Bronchial epithelial cell (primary cell): ENCODE measurements at places on chromosomes 1 and 21. TPM values are rescaled to one million over a fixed set of nuclear protein-coding genes. Genes with fewer than 3 reads are reported as not detected.

GRCh38 chr1:158075078-158075477, 81.6 kb downstream of the KIRREL1 start:
- DNase-seq = no peak

DNA sequence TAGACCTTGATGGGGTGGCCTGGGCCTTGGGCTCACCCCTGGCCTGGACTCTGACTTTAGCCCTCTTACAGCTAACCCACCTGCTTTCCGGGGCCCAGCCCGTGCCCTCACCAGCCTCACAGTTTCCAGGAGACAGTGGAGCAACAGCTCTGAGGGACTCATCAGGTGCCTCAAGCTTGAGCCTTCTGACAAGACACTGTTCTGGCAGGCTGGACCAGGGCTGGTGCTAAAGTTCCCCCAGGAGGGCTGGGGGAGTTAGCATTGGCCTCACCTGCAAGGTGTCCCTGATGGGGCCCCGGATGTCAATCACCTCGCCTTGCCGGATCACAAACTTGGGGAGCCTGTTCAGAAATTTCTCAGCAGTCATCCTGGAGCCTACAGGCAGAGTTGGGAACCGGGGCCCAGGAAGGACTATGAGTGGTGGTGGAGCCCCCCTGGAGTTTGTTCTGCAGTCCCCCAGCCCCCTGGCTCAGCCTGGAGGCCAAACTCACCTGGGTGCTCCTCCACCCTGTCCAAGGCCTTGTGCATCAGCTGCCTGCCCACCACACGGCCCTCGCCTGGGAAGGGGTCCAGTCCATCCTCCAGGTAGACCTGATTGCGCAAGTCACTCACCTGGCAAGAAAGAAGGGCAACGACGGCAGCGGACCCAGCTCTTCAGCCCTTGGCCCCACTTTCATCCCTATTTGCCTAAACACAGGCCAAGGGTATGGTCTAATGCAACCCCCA, 4.1 kb downstream of the SH3BGRL3 start:
- no peak for DNase-seq

- no peak for DNase-seq
These were observed 39.4 kb upstream of the VTCN1 start for GRCh38 chr1:117250061-117250606.

- DNase-seq = no peak
These were observed 98.6 kb downstream of the NAV1 start for GRCh38 chr1:201637282-201638079.

DNA sequence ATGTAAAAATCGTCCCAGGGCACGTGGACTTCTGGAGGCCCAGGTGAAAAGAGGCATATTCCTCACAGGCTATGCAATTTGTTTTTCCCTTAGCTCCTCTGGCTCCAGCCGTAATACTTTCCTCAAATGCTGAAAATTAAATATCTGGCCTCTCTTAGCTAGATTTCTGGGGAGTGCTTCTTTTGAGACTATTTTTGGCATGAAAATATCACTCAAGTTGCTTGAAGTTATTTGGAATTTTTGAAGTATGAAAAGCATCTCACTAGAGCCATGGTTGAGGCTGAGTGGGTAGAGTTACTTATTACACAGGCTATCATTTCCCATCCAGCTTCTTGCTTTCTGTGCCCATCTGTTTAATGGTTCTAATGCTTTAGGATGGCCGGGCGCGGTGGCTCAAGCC, 59.7 kb downstream of the MYOM3 start:
- no peak for DNase-seq

Gene DNAI4
- 1.3 and 4.6 TPM in 2 replicates for total RNA-seq

Gene KIF14
- 0.51 and 0.79 TPM in 2 replicates for total RNA-seq

DNA sequence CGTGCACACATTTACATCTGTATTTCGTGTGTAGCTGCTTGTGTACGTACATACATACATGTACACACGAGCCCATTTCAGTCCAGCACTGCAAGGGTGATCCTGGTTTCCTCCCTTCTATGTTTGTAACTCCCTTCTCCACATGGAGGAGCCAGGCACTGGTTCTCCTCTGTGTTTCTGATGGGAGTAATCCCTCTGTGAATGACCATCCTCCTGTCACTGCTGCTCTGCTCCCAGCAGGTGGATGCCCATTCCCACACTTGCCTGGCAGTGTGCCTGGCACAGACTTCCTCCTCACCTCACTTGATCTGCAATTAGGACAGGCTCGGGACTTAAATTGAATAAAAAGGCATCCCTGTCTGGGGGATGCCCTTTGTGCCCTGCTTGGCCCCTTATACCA, 37.1 kb downstream of the TRAPPC10 start:
- no peak for DNase-seq

- DNase-seq = peak; percentile 62
These were observed 57.6 kb downstream of the OPTC start for GRCh38 chr1:203551550-203551949.

- no peak for DNase-seq
These were observed 269.4 kb downstream of the HHIPL2 start for GRCh38 chr1:222278501-222278900.

Gene PRAMEF27
- not detected in 2 replicates for total RNA-seq

Gene OR2T11
- total RNA-seq = not detected in 2 replicates

DNA sequence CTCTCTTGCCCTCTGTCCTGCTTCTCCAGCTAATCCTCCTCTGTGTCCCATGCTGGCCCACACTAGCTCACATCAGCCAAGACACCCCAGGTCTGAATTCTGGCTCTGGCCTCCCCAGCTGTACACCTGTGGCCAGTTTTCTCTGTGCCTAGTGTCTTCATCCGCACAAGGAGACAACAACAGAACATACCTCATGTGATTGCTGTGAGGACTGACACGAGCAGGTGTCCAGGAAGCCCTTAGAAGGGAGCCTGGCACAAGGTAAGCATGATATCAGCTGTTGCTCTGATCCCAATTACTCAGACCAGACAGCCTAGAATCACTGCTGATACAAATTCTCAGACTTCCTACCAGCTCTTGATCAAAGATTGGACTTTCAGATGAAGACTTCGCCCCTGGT, 71.2 kb upstream of the GJB5 start:
- no peak for DNase-seq

- DNase-seq = no peak
These were observed 38.9 kb upstream of the PRRC2C start for GRCh38 chr1:171446386-171446785.

Gene FMOD
- 0.26 TPM in 1 of 2 replicates, not detected in the other for total RNA-seq

DNA sequence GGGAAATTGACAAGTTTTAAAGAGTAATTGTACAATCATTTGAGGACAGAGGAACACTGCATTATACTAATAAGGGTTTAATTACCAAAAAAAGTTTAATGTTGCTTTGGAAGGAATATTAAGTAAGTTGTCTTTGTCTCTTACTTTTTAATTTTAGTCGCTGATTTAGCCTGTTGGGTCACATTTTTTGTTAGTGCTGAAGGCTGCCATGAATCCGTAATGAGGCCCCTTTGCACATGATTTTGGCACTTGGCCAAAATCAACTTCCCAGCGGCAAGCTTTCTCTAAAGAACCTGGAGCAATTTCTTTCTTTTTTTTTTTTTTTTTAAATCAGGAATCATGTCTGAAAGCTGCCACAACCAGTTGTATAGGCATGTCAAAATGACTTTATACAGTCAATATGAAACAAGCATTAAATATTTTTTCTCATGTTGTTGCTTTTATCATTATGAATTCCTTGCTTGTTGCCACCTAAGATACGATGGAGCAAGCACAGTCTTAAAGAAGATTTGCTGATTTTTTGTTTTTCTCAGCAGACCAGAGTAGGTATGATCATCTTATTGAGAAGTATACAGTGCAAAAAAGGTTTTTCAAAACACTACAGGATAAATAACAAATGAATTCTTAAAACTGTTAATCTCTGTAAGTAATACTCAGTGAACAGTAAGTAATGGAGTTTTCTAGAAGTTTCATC, 690.4 kb downstream of the USP25 start:
- peak; percentile 67 for DNase-seq

DNA sequence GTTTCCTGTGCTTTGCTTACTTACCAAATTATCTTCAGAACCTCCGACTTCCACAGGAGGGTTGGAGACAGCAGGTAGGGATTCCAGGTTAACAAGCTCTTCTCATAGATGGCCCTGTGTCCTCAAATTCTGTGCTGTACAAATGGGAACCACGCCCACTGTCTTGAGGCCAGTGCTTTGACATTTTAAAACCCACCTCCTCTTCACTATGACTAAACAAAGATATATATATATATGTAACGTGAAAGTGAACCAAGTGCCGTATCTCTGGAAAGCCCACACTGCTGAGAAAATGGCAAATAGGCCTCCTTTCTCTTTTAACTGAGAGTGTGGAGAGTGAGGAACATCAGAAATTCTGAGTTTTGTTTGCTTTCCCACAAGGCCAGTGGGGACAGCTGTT, 99.6 kb downstream of the ZBTB18 start:
- no peak for DNase-seq

Gene COL16A1
- total RNA-seq = 87.7 and 121 TPM in 2 replicates

DNA sequence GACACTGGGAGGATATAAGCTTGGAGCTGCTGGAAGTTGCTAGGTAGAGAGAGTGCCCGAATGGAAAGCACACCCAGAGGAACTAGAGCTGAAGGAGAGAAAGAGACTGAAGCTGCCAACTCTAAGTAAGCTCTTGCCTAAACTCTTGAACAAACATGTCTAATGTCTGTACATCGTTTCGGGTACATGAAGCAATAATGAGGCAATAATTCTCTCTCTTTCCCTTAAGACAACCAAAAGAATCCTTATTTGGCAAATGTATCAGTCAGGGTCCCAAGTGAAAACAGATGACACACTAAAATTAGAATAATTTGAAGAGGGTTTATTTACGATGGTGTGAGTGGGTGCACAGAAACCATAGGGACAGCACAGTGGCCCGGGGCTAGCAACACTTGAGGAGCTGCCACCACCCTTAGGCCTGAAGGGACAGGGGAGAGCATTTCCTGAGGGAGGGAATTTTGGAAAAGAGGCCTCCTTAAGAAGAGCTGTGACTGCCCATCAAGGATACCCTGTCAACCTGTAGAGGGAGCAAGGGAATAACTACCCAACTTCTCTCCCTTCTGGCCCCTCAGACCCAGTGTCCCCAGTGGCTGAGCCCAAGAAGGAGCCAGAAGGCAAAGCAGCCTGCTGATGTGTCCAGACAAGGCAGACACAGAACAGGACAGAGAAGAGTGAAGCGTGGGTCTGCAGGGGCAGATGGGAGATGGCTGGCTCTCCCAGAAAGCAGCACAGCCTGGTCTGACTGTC, 36.1 kb upstream of the KHDRBS1 start:
- peak; percentile 44 for DNase-seq

Gene TENT5C
- 0.53 and 1.2 TPM in 2 replicates for total RNA-seq

GRCh38 chr1:18354612-18355011, 126.1 kb upstream of the KLHDC7A start:
- no peak for DNase-seq

GRCh38 chr1:185674201-185674600, 60.0 kb upstream of the HMCN1 start:
- DNase-seq = no peak

Gene FCRL5
- total RNA-seq = not detected in 2 replicates

Gene CD34
- 0.13 TPM in 1 of 2 replicates, not detected in the other for total RNA-seq

Gene C1QA
- not detected in 2 replicates for total RNA-seq

GRCh38 chr1:12620931-12621330, 2.9 kb upstream of the DHRS3 start:
- no peak for DNase-seq

GRCh38 chr1:241464985-241465384, 54.6 kb downstream of the FH start:
- no peak for DNase-seq

Gene NPL
- 2.4 and 18.8 TPM in 2 replicates for total RNA-seq

Gene SERPINC1
- total RNA-seq = not detected in 2 replicates

DNA sequence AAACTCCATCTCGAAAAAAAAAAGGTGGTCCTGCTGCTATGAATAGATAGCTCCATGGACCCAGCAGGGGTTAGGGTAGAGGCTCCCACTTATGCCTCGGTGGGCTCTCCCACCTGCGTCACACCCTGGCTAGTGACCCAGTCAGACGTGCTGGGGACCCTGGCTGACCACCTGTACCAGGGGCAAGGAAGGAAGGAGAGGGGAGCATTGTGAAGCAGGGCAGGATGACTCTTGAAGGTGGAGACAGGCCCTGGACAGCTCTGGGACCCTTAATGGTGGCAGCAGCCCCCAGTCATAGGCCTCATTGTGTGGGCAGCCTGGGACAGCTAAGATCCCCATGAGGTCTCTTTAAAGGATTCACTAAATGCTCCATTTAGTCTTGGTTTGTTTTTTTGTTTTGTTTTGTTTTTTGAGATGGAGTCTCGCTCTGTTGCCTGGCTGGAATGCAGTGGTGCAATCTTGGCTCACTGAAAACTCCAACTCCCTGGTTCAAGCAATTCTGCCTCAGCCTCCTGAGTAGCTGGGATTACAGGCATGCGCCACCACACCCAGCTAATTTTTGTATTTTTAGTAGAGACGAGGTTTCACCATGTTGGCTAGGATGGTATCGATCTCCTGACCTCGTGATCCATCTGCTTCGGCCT, 10.4 kb upstream of the SNAPIN start:
- no peak for DNase-seq

DNA sequence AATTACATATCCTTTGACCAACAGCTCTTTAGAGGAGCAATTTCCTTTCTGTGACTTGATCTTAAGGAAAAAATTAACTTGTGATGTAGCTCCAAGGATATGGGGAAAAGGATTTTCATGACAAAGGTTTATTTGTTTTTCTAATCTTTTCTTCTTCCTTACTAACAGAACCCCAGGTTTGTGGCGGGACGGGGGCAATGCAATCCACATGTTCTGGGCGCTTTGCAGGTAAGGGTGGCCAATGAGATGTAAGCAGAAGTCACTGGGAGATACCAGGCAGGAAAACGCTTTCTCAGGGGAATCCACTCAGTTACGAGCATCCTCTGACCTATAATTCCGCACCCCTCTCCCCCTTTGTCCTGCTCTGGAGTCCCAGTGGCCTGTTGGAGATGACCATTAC, 122.0 kb downstream of the MRPS6 start:
- no peak for DNase-seq

DNA sequence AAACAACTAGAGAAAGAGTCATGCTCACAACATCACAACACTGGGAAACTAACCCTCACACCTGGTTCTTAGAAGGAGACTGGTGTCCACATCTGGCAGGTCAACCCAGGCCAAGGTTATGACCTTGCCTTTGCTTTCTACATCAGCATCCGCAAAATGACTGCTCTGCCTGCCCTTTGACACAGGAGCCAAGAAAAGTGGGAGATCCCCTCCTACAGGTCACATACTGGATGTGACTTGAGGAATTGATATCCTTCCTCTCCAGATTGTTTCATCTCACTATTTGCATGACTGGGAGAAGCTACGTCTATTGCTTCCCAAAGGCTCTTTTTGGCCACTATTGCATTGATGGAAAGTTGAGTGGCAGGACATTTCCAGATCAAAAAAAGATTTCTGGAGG, 115.5 kb downstream of the MIS18A start:
- no peak for DNase-seq

DNA sequence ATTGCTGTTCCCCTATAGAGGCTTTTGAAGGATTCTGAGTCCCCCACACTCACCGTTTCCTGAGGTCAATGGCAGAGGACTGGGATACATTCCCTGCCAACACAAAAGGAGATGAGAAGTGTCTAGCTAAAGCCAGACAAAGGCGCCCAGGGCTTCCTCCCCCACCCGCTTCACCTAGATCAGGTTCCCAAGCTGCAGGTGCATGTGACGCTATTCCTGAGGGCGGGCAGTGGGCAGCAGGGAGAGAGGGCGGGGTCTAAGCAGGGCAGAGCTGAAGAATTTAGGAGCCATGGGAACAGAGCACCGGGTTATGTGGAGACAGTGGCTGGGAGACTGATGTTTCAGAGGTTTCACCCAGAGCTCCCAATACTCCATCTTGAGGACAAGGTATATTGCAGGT, 6.0 kb upstream of the ARHGEF2 start:
- no peak for DNase-seq
